ENCODE measurements at places on chromosomes 4 and X. TPM values are rescaled to one million over a fixed set of nuclear protein-coding genes. Genes with fewer than 3 reads are reported as not detected.

SPATA18 gene
- total RNA-seq, result 0.32 TPM

PLK4 gene
- not detected for total RNA-seq

XAGE1A gene
- total RNA-seq, result not detected

CLDN22 gene
- total RNA-seq, result not detected

UGT2B17 gene
- total RNA-seq, result not detected

Measured in ascending aorta (tissue), 2 donors.